ENCODE measurements at places on chromosomes 1 and 21.

- no peak for DNase-seq
These were observed 11.3 kb upstream of the OR2T8 start for GRCh38 chr1:247908766-247909165.

- DNase-seq, result no peak
These were observed 12.9 kb downstream of the CRABP2 start for GRCh38 chr1:156692441-156692924.

- DNase-seq, result no peak
These were observed 174.8 kb downstream of the HS2ST1 start for GRCh38 chr1:87089070-87089736.

GRCh38 chr1:48775831-48776392, 779 bp downstream of the BEND5 start:
- DNase-seq, result peak; percentile 40

- peak; percentile 67 for DNase-seq
These were observed 283.3 kb downstream of the DUSP10 start for GRCh38 chr1:221458447-221459156.

GRCh38 chr1:223088713-223089240, 54.3 kb downstream of the TLR5 start:
- no peak for DNase-seq

DNA sequence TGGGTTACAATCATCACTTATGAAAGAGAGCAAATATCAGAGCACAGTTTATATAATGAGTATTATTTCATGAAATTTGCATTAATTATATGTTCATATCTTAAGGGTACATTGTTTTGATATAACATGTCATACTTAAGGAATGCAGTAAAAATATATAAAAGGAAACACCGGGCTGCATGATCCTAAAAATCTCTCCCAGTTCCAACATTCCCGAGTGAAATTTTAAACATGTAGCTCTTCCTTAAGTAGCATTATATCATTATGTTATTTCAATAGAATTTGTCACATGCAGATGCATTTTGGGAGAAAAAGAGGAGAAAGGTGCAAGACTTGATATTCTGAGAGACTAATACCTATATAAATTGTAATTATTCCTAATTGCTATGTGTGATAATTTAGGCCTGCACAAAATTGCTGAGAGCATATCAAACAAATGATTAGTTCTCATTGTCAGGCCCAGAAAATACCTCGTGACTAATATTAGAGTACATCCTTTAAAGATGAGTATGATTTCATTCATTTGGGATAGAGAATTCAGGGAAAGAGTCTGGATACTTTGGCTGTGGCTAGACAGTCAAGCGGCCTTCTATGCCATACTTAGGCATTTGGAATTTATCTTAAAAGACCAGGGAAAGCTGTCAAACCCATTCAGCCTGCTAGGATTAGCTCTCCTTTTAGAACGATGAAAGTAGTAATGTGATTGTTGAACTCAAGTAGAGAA, 86.8 kb downstream of the ADGRL2 start:
- no peak for DNase-seq

DNA sequence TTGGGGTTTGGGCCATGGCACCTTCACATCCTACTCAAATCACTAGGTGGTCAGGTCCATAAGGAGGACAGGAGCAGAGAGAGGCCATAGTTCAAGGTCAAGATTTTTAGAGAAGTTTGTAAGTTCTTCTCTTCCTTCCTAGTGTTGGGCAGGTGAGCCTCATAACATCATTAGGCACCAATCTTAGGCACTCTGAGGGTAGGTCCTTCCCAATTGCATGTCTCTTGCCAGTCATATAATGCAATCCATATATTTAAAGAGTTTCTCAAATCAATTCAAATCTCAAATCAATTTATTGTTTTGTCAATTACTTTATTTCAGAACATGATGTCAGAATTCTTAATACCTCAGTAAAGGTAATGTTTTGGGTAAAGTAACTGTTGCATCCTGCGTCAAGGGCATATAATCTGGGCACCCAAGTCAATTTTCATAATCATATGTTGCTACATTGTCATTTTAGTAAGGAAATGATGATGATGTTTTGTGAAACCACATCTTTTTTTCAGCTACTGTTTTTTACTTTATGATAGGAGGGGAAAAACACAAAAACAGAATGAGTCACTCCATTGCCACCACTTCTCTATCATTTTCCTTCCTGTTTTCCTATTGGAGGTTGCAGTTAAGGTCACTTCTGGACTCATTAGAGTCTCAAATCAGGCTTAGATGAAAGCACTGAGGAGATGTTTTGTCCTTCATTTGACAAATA, 122.7 kb downstream of the UCHL5 start:
- DNase-seq, result no peak

GRCh38 chr1:56516539-56517252, 62.7 kb downstream of the PLPP3 start:
- no peak for DNase-seq

DNA sequence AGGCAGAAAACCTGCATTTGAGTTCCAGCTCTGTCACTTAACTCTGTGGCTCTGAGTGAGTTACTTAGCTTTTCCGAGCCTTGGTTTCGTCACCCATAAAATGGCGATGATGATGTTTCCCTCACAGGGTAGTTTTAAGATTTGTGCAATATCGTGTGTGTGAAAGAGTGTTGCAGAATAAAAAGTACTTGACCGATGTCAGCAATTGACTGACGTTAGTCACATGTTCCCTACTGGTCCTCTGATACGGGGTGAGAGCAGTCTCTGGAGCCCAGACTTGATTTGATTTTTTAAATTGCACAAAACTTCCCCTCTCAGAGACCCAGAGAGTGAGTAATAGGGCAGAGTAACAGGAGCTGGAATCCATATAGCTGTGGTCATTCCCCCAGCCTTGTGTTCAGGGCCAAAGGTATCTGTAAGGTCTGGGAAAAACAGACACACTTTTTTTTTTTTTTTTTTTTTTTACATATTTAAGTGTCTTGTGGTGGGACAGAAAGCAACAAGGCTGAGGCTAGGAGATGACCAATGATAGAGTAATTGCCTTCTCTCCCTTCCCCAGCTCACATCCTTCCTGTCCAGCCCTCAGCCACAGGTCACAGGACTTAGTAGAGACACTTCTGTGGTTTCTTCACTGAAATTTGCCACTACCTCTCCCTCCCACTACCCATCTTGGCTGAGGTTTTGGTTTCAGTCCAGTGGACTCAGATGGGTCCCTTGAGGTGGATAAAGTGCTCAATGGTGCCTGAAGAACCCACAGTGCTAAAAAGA, 2.0 kb downstream of the FCER1G start:
- DNase-seq, result no peak

GRCh38 chr1:151539321-151540020, 638 bp upstream of the TUFT1 start:
- DNase-seq, result peak; percentile 90

GRCh38 chr1:214660900-214661299, 57.9 kb downstream of the CENPF start:
- peak; percentile 77 for DNase-seq

DNA sequence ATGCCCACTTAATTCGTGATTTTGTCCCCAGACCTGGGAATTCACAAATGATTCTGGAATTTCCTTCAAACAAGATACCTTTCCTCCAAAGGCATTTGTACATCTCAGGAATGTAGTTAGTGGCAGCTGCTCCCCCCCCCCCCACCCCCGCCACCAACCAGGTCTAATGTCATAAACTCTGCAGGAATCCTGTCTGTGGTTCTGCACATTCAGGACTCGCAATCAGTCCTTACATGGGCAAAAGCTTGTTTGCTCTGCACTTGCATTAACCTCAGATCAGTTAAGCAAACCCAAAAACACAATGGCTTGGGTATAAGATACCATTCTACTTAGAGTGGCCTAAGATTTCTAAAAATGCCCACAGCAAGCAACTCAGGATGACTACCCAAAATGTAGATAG, 143.8 kb downstream of the TGFB2 start:
- DNase-seq, result no peak

DNA sequence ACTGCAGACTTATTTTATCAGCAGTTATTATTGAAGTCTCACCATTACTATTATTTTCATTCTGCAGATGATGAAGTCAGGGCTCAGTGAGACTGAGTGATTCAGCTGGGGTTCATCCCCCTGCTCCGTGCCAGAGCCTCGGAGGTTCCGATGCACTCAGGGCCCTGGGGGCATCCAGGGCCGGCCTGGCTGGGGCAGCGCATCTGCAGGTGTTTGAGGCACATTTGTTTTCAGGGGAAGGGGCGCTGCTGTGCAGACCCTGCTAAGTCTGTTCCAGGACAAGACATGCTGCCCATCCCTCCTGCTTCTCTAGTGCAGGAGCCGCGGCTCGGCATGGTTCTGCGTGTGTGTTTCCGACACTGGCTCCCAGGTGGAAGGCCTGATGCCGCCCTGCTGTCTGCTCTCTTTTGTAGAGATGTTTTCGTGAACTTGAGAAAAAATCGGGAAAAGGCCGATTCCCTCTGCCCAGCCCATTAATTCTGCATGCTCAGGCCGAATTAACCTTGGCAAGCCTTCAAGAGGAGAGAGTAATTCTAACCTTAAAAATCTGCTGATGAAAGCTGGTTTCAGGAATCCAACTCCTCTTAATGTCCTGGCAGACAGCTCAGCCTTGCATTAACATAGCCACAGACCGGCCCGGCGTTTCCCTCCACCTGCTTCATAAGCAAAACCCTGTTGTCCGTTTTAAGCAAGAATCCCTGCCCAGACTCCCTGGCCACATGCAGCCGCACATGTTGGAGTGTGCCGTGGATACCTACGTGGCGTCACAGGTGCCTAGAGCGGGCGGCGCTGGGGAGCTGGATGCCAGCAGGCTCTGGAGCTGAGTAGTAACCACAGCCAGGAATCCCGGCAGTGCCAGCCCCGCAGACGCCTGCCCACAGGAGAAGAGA, 316.0 kb upstream of the VAMP3 start:
- no peak for DNase-seq

DNA sequence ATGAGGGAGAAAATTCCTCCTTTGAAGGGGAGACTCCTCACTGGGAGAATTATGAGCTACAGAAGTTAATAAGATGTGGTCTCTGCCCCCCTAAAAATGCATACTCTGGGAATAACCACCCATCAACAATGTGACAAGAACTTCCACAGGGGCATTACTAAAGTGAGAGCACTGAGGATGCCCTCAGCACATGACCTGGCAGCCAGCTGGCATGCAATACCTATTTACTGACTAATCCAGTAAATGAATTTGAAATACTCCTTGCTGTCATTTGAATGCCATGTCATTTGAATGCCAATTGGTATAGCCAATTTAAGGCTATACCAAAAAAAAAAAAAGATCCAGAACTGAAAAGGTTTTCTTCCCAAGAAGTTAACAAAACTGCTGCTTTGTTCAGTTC, 30.8 kb downstream of the PLPP3 start:
- DNase-seq, result no peak

- no peak for DNase-seq
These were observed 1.6 kb upstream of the PADI4 start for GRCh38 chr1:17306407-17306806.

- DNase-seq, result no peak
These were observed 4.9 kb upstream of the MASP2 start for GRCh38 chr1:11051781-11052511.

DNA sequence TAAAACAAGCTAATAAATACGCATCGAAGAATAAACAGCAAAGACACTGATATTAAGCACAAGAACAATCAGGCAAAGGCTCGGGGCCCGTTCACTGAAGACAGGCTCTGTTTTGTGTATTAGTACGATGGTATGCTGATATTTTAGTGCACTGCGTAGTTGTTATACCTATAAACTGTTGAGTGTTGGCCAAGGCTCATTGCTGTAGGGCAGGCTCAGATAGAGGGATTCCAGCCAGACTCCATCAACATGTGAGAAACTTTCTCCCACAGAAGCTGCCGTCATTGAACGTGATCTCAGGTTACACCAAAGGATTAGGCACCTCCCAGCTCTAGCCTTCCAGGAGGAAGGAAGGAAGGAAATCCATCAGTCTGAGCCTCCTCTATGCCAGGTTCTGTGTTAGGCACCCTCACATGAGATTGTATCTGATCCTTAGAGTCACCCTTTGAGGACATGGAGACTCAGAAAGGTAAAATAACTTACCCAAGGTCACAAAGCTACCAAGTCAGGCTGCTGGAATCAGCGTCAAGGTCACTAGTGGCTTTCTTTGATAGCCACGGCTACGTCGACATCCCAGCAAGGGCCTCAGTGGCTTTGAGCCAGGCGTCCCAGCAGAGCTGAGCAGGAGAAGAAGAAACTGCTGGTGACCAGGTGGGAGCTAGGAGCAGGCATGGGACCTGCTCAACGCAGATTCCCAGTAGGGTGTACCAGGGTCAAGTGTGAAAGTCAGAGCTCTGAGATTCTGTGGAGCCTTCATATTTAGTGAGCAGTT, 14.8 kb downstream of the BCAR3 start:
- DNase-seq, result no peak

DNA sequence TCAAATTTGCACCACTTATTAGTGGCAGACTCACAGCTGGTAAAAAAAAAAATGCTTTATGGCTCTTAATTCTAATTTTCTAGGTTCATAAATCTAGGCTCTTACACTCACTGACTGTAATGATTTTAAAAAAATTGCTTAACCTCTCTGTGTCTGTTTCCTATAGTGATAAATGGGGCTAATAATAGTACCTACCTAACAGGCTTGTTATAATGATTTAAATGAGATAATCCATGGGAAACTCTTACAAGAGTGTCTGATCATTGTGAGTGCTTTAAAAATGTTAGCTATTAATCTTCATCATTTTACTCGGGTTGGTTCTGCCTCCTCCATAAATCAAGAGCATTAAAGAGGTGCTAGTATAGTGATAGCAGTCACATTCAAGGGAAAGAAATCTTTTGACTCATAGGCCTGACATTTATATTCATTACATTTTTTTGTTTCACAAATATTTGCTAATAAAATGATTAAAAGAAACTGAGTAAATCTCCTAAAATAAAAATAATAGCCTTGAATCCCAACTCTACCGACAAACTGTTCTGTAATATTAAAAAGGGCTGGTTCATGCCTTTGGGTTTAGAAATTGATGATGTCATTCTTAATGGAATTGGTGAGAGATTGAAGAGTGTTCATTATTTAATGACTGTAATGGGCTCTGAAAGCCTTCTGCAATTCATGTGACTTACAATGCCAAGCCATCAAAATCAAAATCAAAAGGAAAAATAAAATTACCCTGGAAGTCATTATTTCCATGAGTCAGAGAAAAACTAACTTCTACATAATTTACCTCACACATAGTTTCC, 93.9 kb upstream of the PALMD start:
- no peak for DNase-seq

DNA sequence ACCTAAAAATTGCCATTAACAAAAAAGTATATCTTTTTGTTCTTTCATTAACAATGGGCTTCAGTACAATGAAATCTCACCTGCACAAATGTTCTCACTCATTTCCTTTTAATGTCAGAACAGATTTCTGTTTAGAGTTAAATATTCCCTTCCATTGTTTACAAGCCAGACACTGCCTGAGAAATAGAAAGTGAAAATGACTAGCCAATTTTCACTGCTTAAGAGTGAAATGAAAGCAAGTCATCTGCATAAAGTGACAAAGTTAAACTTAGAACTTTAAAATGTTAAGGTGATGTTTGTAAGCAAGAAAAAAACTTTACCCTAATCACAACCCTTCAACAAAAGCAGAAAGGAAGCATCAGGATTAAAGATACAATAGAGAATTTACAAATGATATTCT, 27.5 kb downstream of the COA6 start:
- no peak for DNase-seq

DNA sequence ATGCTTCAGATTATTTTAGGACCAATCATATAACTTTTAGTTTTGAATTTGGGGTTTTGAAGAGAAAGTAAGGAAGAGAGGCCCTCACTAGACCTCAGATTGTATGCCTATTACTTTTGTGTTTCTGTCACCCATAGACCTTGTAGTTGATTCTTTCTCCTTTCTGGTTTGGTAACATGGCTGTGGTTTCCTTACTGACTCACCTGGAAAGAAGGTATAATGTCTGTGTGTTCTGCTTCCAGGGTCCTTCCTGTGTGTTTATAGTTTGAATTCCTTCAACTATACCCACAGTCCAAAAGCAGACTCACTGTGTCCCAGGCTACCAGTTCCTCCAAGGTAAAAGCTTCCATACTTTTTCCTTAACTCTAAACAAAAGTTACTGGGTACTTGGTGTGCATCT, 8.1 kb downstream of the SLC44A3 start:
- DNase-seq, result no peak

All from kidney (tissue), 22 donors.